ENCODE measurements at places on chromosomes 16 and 17. TPM values are rescaled to one million over a fixed set of nuclear protein-coding genes. Genes with fewer than 3 reads are reported as not detected.

HOXB8 gene
- not detected for total RNA-seq

CLEC19A gene
- total RNA-seq, result not detected

PPM1E gene
- total RNA-seq, result 3.2 TPM

TLCD1 gene
- total RNA-seq, result 2.6 TPM

KRT17 gene
- not detected for total RNA-seq

CD300LB gene
- 0.25 TPM for total RNA-seq

LRRC37A gene
- 1.5 TPM for total RNA-seq

Data from left ventricle myocardium superior (tissue), 1 donor.